ENCODE measurements at places on chromosomes 11 and 22.

GRCh38 chr22:45583504-45583903 is 80.8 kb downstream of the FBLN1 start:
- DNase-seq, result no peak

- no peak for DNase-seq
Measured at GRCh38 chr22:43731988-43732387, 80.1 kb downstream of the EFCAB6 start.

- no peak for DNase-seq
Measured at GRCh38 chr11:3090096-3090901, 33.1 kb upstream of the CARS1 start.

DNA sequence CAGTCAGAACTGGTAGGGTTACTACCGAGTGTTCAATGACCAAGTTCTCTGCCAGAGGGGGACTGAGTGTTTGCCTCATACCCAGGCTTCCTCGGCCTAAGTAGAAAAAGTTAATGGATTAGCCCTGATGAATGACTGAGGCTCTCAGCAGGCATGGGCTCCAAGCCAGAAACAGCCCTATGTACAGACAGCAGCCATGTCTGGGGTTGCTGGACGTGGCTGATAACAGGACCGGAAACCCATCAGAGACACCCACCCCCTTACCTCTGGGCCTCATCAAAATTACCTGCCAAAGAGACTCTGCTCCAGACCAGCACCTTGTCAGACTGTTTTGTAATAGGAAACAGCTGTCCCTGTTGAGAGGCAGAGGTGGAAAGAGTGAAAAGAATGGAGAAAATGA is 351.4 kb downstream of the ETS1 start:
- DNase-seq, result no peak

DNA sequence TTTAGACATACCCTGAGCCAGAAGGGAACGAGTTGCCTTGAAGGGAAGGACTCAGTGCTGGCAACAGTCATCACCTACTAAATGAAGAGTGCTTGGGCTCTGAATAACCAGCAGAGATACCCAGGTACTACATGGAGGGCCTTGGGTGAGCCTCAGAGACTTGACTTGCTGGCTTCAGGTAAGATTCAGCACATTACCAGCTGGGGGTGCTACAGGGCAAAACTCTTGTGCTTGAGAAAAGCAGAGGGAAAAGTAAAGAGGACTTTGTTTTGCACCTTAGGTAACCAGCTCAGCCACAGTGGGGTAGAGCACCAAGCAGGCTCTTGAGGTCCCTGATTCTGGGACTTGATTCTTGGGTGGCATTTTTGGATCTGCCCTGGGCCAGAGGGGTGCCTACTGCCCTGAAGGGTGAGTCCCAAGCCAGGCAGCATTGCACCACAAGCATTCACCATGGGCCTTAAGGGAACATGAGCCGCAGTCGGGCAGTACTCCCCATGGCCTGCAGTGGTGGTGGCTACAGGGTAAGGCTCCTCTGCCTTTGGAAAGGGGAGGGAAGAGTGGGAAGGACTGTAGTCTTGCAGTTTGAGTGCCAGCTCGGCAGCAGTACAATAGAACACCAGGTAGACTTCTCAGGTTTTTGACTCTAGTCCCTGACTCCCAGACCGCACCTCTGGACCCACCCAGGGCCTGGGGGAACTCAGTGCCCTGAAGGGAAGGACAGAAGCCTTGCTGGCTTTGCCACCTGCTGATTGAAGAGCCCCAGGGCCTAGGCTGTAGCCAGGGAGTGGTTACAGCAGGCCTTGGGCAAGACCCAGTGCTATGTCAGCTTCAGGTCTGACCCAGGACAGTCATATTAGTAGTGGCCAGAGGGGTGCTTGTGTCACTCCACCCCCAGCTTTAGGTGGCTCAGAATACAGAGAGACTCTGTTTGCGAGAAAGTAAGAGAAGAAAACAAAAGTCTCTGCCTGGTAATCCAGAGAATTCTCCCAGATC is 22.7 kb upstream of the PLEKHA7 start:
- DNase-seq, result no peak

GRCh38 chr22:23082534-23083314 is 12.4 kb downstream of the GNAZ start:
- DNase-seq, result no peak

DNA sequence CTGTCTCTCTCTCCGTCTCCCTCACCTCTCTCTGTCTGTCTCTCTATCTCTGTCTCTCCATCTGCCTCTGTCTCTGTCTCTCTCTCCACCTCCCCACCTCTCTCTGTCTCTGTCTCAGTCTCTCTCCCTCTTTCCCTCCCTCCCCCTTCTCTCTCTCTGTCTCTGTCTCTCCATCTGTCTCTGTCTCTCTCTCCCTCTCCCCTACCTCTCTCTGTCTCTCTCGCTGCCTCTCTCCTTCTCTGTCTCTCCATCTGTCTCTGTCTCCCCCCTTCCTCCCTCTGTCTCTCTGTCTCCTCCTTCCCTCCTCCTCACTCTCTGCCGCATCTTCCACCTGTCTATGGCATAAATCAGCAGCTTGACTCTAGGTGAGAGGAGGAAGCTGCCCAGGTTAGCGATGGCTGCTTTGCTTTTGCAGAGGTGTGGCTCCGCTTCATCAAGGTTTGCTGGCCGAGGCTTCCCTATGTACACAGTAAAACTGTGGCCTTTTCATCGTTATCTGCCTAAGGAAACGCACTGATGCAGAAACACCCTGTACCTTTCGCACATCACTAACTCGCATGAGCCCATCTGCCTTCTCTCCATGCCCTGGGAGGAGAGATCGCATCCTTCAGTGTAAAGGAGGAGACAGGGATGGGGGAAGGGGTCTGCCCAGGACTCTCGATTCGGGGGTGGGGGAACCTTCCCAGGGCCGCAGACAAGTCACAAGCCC is 44.5 kb downstream of the ANO1 start:
- DNase-seq, result no peak

- DNase-seq, result no peak
Measured at GRCh38 chr11:75096456-75097172, at the start of gene OR2AT4. Gene OR2AT4, minus strand, starts transcription at chr11:75096876.

- DNase-seq, result no peak
Measured at GRCh38 chr22:49272546-49273125, 555.0 kb downstream of the BRD1 start.

DNA sequence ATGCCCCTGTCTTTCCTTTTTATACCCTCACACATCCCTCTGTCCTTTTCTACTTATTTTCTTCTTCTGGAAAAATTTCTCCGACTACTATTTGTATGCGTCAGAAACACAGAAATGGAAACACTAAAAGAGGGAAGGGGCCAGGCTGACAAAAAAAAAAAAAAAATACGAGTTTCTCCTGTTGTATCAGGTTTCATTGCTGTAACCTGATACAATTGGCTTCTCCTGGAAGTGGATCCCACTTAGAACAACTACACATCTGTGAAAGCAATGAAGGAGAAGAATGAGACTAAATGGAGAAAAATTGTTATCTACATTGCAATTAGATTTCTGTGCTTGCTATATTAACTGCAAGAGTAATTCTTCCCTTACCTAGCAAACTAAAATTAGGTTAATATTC is 393.9 kb downstream of the GUCY1A2 start:
- no peak for DNase-seq

DNA sequence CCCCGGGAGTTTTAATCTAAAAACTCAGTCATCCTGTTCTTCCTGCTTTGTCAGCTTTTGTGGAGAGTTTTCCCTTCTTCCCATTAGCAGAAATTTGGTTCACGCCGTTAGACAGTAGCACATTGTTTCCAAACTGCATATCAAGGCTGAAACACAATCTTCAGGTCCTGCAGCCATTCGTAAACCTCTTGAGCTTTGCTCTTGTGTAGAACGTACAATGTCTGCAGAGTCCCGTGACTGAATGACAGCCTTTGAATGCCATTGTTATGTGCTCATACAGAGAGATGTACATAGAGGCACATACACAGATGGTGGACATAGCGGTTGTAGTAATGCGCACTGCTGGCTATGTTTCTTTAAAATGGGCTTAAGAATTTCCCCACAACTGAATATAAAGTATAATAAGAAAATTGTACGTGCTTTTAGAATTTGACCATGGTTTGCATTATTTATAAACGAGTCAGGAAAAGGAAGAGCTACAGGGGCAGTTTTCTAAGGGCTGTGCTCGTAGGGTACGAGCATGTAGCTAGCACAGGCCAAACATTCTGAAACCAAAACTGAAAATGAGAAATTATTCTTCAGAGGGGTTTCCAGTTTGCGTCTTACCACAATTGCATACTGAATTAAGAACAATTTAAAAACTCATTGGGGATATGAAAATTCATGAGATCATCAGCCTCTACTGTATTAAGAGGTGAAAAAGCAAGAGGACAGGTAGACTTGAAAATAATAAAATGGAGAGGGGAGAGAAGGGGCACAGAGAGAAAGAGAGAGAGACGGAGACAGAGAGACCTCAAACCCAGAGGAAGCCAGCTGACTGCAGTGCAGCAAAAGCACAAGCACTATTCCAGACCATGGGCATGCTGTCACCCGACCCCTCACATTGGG is 310.1 kb downstream of the CADM1 start:
- peak; percentile 5 for DNase-seq

DNA sequence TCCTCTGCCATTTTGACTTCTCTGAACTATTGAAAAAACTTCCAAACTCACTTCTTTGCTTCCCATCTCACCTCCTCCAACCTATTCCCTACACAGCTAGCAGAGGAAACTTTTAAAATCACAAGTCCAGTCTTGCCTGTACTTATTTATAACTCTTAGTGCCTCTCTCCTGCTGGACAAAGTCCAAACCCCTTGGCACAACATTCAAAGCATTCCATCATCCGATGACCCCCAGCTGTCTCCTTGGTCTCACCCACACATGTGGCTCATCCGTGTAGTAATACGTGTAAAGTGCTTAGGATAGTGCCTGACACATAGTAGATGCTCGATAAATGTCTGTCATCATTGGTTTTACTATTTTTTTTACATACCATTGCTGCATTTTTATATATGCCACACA is 101.4 kb downstream of the PARVA start:
- no peak for DNase-seq

DNA sequence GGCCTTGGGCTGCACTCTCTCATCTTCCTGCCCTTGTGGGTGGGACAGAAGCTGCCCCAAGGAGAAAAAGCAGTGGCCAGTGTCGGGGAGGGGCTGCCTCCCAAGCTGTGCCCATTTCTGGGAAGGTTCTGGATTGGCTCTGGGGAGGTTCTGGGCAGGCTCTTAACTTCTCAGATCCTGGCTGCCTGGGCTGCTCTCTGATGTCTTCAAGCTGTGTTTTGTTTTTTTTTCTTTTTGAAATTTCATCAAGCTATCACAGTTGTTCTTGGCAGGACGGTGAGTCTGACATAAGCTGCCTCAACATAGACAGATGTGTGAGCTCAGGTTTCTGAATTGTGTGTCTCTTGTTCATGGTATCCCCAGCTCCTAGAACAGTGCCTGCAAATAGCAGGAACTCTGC is 1032.0 kb downstream of the BRD1 start:
- DNase-seq, result no peak

DNA sequence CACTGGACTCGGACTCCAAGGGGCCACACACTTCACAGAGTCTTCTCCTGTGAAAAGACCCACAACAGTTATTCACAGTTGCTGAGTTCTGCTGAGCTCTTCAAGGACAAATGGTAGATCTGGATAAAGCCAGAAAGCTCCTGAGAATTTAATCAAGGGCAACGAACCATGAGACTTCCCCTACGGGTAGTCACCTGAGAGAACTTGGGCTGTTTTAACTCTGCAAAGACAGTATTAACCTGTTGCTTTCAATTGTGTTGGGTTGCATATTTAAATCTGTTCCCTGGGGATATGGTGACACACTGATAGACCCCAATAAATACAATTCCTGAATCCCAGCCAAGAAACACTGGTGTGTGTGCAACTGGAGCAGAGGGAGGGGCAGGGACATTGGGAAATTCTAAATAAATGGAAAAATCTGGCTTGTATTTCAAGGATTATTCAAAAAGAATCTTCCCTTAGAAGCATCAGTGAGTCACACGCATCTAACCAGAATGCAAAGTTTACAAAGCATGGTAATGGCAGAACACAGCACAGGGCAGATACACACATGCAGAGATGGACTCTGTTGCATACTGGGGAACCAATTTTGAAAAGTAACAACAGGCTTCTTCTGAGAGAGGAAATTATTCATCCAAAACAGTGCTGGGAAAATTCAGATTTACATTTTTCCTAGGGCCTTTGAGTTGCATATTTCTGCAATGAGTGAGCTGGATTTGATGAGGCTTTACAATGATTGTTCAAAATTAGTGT is 4.0 kb downstream of the KCNJ1 start:
- DNase-seq, result no peak

- DNase-seq, result no peak
Measured at GRCh38 chr11:62128835-62129234, 5.0 kb downstream of the INCENP start.

DNA sequence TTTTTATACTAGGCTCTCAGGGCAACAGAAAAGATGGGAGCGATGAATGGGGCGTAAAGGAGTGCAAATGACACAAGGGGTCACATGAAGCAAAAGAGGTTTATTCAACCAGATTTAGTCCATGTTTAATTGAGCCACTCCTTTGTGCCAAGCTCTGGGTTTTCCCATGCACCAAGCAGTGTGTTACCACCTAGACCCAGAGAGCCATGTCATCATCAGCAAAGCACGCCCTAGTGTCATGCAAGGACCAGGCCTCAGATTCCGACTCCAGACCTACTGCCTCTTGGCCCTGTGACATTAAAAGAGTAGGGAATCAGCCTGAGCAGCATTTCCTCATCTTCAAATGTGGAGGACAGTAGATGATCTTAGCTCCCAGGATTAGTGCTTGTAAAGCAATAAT is 1.1 kb upstream of the IGLL5 start:
- DNase-seq, result no peak

DNA sequence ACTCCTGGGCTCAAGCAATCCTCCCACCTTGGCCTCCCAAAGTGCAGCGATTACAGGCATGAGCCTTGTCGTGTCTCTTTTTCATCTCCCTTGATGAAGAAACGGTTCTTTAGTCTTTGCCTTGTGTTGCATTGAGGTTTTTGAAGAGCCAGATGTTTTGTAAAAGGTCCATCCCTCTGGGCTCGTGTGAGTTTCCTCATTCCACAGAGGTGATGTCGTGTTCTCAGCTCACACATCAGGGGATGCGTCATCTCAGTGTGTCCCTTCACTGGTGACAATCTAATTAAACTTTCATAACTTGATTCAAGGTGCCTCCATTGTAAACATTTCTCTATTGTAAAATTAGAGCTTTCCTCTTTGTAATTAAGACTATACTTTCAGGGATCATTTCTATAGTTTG is 29.7 kb upstream of the TEF start:
- no peak for DNase-seq

- DNase-seq, result no peak
Measured at GRCh38 chr11:46360878-46361277, 13.6 kb downstream of the DGKZ start.

DNA sequence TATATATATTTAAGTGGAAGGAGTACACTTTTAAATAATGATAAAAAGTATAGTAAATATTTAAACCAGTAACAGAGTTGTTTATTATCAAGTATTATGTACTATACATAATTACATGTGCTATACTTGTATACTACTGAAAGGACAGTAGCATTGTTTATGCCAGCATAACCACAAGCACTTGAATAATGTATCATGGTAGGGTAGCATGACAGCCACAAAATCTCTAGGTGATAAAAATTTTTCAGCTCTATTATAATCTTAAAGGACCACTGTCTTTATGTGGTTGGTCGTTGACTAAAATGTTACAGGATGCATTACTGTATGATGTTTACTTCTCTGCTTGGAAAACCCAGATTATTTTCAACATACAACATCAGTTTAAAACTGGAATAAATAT is 349.2 kb downstream of the CASP12 start:
- no peak for DNase-seq

GRCh38 chr11:69541501-69542313 is 60.2 kb downstream of the LINC01488 start:
- no peak for DNase-seq

Measured in GM18507 (cell line).